Stimulated activated CD4-positive, alpha-beta T cell treated with anti-CD3 and anti-CD28 coated beads, Interleukin-15, amount 100 ng/mL, for 1 hour (primary cell): ENCODE measurements at places on chromosomes 7 and 10.

DNA sequence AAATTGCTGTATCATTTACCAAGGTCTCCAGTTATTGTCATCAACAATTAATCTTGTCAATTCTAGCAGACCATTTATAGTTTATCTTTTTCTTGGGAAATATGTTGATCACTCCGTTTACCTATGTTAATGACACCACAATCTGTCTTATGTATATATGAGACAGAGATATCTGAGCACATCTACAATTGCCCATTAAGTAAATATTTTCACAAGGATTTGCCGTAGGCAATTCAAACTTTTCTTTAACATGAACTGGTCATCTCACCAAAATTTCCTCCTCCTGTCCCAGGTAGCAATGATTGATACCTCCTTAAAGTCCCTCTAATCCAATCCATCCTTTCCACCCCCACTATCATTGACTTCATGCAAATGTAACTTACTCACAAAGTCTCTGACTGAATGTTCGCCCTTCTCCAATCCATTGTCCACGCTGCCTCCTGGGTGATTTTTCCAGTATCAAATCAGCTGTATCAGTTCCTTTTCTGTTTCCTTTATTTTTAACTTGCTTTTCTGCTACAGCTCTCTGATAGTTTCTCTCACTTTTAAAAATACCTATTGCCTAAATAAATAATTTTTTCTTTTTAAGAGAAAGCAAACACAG lies 138.3 kb downstream of the GNAT3 start:
- no peak for DNase-seq

GRCh38 chr7:2732959-2733584 lies 45.1 kb downstream of the AMZ1 start:
- DNase-seq = no peak

GRCh38 chr7:154892459-154892858 lies 110.5 kb downstream of the PAXIP1 start:
- no peak for DNase-seq

DNA sequence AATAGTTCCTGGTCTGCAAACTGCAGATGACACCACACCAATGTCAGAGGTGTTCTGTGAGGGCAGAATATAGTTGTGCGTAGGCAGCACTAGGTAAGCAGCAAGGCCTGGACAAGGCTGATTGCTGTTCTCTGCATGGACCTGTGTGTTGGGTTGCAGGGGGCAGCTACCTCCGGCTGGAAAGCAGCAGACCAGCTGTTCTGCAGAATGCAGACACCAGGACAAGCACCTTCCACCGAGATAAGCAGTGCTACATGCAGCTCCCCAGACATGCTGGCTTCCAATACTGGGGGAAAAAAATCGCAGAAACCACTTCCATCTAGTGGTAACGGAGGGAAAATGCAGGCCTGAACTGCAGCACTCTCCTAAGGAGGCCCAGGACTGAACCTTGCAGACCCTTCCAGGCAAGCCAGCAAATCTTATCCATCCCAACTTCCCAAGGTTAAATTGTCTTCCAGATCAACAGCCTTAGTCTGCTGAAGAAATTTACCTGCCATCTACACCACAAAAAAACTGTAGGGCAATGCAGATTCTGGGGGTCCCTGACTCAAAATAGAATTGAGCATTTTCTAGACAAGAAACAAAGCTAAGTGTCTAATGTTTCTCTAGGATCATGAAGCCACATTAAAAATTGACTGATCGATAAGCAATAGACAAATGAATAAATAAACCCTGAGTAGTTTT lies 50.5 kb upstream of the COBL start:
- DNase-seq = no peak

DNA sequence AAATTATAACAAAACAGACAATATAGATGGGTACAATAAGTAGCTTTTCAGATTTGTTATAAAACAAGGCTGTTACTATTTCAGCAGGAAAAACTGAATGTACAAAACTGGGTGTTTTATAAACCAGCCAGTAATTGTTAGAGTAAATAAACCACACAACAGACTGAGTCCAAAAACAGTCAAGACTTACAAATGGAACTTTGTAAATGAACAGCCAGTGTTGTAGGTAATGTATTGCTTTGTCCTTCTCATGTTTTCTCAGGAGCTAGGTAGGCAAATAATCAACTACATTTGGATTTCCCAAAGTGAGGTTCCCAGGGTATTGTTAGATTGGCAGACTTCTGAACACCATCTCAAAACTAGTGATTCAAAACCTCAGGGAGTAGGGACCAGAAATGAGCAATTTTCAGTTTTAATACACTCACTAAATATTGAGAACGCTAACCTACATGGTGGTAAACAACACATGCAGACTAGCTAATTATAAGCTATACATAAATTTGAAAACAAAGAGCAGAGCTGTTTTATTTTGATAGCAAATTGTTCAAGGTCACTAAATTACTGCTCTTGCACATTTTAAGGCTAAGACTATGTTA lies 36.2 kb downstream of the HERPUD2 start:
- DNase-seq = no peak

DNA sequence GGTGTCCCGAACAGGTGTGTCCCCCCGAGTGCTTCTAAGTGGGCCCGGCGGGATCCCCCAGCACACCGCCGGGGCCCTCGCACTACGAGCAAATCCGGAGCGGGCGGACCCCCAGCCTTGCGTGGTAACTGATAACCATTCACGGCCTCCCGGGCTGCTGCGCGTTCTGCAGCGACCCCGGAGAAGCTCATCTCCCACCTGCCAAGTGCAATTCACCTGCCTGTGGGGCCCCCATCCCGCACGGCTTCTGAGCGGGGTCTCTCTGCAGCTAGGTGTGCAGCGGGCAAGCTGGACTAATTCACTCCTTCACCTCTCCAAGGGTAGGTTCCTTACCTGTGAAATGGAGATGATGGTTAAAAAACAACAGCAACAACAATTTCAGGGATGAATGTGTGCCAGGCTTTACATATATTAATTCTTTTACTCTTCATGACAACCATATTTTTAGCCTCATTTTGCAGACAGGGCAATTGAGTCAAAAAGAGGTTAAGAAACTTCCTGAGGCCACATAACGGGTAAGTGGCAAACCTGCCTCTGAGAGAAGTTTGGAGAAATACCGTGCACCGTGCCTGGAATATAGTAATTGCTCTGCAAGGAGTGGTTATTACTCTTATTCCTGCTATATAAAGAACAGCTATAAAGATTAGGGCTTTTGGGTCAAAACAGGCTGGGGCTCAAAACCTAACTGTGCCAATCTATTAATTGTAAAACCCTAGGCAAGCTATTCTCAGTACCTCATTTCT lies 652 bp upstream of the PODXL start:
- no peak for DNase-seq

GRCh38 chr10:127548022-127548421 lies 1.1 kb upstream of the NPS start:
- DNase-seq = no peak

- no peak for DNase-seq
Measured at GRCh38 chr7:595621-596010, 76.0 kb upstream of the PDGFA start.

DNA sequence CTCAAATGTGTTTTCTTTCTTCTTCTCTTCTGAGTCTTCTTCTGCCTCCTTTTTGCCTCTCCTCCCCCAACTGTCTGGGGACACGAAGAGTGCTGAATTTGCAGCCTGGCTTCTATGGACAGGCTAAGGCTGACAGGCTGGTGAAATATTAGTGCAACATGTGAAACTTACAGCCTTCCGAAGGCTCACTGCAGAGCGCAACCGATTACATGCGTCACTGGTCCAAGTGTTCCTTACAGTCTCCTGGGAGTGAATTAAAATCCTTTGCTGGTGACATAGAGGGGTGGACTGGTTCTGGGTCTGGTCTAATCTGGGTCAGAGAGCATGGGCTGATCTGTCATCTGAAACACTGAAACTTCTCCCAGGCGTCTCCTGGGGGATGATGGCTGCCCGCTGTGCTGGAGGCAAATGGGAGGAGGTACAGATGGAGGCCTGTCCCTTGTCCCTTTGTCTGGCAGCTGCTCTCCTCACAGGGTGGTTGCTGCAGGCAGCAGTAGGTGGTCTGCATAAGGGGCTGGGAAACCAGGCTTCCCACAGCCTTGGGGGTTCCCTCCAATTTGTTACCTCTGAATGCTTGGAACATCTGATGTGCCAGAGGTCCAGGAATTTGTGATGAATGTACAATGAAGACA lies 143.8 kb upstream of the BMPER start:
- no peak for DNase-seq

DNA sequence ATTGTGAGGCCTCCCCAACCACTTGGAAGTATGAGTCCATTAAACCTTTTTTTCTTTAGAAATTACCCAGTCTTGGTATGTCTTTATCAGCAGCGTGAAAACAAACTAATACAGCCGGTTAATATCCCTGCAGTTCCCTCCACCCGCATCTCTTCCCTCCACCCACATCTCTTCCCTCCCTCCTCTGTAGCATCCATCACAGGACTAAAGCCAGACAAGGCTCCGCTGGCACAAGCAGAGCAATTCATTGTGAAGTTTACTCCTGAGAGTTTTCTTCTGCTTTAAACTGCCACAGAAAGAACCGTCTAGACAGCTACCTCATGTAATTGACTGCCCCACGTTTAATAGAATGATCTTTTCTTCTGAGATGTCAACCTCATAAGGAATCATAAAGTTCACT lies 131.5 kb downstream of the KIAA1217 start:
- no peak for DNase-seq

- DNase-seq = no peak
Measured at GRCh38 chr10:35340975-35341374, 4.7 kb downstream of the CCNY start.

DNA sequence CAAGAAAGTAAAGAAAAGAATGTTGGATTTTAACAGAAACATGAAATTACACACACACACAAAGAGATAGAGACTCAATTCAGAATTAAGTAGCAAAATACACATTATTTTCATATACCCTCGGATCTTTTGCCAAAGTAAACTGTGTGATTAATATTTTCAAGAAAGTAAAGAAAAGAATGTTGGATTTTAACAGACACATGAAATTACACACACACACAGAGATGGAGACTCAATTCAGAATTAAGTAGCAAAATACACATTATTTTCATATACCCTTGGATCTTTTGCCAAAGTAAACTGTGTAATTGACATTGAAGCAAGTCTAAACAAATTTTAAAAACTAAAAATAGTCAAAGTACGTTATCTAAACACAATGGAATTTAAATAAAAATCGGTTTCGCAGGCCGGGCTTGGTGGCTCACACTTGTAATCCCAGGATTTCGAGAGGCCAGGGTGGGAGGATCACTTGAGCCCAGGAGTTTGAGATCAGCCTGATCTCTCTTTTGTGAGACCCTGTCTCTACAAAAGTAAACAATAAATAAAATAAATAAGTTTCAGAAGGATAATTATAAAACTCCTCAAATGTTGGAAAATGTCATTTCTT lies 337.3 kb upstream of the MAGI2 start:
- no peak for DNase-seq

DNA sequence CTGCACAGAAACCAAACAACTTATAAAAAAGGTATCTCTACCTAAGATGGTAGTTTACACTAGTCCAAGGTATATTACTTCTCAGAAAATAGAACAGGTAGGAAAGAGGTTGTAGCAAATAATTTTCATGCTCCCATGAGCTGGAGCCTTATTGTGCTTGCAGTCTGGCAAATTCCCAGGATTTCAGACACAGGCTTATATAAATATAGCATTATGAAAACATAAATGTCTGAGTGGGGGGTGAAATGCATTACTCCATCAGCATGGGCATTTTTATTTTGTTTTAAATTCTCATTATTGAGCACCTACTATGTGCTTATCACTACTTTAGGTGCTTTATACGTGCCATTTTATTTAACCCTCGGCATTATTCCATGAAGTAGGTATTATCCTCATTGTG lies 83.0 kb upstream of the PHYHIPL start:
- DNase-seq = no peak

DNA sequence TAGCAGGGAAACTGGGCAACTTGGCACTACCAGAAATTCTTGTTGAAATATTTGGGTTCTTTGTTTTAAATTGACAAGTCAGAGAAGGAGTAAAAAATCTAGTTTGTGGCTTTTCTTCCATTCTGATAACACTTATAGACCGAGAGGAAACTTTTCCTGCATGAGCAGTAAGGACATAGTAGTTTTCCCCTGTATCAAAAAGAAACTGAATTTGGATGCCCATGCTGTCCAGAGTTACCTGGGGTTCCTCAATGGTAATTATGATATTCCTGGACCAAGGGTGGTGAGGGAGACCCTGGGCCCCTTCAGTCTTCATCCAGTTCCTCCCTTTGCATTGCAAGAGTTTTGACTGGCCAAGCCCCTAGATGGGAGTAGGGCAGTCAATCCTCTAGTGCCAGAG lies 19.9 kb upstream of the STEAP2 start:
- no peak for DNase-seq

DNA sequence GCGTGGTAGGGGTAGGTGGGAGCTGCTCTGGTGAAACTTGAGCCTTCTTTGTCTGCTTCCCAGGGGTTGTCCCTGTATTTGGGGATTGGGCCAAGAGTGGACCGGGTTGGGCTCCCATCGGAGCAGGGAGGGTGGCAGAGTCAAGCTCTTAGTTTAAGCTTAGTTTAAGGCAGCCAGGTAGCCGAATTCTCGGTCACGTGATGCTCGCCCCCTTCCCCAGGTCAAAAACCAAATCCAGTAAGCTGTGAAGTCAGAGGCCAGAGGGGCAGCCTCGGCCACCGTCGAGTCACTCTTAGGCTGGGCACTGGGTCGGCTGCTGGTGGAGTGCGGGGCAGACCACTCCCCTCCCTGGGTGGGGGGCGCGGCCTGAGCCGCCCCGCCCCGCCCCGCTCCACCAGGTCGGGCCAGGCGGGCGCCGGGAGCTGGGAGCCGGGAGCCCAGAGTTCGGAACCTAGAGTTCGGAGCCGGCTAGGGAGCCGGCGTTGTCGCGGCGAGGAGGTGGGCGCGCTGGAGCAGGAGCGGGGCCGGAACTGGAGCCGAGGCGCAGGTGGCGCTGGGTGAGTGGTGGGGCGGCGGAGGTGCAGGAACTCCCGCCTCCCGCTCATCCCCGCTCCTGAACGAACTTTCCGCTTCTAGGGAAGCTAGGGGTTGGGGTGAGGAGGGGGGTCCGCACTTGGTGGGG lies 2.8 kb upstream of the LZTS2 start:
- DNase-seq = no peak

- no peak for DNase-seq
Measured at GRCh38 chr7:24130631-24131030, 153.4 kb upstream of the NPY start.

DNA sequence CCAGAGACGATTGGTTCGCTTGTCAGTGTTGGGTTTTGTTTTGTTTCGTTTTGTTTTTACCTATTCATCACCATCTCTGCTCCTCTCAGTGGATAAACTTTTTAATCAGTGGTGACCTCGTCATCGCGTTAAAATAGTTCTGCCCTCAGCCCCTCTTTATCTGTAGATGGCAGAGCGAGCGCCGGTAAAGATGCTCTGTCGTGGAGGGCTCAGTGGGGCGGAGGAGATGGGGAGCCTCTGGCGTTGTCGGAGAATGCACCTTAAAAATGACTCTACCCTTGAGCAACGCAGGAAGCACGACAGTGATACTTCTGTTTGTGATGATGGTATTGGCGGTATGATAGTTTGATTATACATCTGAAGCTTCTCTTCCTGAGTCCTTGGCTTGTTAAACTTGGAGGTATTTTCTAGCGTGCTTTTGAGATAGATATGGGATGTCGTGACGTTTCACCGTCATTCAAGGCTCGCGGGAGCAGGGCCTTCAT lies 554 bp downstream of the CSGALNACT2 start:
- DNase-seq = peak; percentile 34
